NCI-H1092 (cell line): ENCODE measurements at places on chromosomes 11 and 22.

DNA sequence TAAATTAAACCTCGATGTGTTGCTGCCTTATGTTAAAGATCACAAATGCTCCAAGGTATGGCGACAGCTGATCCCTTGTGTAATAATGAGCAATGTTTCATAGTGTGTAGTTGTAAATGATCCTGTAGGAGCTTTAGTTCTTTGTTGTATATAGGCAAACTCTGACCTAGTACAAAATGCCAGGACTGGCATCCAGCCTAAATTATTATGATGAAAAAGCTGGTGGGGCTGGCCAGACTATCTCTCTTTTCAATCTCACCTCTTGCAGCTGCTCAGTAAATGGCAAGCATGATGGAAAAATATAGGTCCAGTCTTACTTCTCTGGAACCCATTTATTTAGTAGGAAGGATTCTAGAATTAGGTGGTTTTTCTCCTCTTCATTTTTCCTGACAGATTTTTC is 345.1 kb upstream of the C11orf87 start:
- DNase-seq, result no peak

GRCh38 chr22:35518811-35519210 is 21.8 kb upstream of the RASD2 start:
- no peak for DNase-seq

DNA sequence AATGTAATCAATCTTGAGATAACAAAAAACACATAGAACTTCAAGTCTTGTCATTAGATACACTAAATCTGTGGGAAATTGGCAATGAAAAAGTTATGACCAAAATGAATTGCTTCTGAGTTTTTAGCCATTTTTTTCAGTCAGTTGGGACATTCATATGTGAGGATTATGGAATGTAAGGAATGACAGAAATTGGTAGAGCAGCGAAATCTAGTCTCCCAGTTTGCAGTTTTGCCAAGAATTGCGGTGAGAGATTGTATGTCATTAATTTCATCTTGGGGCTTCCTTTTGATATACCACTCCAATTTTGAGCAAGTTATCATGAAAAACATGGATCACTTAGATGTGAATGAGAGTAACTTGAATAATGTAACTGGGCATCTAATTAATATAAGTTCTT is 49.9 kb downstream of the SIK2 start:
- DNase-seq, result no peak

- DNase-seq, result no peak
These were observed 8.9 kb downstream of the UVRAG start for GRCh38 chr11:75823946-75824345.

DNA sequence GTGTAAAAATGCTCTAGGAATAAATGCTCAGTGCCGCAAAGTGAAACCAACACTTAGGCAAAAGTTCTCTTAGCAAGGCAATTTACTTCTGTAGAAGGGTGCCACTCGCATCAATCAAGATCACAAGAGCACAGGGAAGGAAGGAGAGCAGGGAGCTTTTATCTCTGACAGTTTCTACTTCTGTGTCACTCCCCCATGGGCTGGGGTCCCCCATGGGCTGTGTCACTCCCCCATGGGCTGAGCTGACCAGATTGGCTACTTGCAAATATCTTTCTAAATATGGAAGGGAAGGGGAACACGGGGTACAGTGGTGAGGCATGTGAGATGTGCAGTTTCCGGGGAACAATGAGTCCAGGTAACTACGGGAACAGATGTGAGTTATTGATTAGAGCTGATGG is 397 bp downstream of the OR52N2 start:
- DNase-seq, result no peak

DNA sequence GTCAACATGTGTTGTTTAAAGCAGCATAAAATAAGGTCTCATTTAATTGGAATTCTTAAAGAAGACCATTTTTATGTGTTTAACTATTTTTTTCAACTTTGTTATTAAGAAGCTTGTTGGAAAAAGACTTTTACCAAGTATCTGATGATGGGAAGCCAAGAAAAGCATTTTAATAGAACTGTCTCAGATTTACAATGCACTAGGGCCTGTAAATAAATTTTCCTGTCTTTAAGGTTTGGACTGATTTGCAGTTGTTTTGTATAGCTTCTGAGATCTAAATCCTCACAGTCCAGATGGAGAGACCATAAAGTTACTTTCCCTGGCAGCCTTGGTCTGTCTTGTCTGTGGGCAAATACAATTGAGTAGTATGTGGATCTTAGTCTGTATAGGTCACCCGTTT is 41.6 kb downstream of the EXT2 start:
- no peak for DNase-seq

DNA sequence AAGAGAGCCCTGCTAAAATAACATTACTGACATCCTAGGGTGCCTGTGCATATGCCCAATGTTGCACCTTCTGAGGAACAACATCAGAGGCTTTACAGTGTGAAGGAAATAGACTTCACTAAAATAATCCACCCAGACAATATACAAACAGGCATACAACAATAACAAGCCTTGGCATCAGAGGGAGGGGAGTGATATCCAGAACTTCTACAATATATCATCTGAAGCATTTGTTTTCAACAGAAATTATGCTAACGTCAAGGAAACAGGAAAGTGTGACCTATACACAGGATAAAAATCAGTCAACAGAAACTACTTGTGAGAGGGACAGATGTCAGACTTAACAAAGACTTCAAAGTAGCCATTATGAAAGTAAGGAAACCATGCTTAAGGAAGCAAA is 81.3 kb downstream of the CTNND1 start:
- no peak for DNase-seq

DNA sequence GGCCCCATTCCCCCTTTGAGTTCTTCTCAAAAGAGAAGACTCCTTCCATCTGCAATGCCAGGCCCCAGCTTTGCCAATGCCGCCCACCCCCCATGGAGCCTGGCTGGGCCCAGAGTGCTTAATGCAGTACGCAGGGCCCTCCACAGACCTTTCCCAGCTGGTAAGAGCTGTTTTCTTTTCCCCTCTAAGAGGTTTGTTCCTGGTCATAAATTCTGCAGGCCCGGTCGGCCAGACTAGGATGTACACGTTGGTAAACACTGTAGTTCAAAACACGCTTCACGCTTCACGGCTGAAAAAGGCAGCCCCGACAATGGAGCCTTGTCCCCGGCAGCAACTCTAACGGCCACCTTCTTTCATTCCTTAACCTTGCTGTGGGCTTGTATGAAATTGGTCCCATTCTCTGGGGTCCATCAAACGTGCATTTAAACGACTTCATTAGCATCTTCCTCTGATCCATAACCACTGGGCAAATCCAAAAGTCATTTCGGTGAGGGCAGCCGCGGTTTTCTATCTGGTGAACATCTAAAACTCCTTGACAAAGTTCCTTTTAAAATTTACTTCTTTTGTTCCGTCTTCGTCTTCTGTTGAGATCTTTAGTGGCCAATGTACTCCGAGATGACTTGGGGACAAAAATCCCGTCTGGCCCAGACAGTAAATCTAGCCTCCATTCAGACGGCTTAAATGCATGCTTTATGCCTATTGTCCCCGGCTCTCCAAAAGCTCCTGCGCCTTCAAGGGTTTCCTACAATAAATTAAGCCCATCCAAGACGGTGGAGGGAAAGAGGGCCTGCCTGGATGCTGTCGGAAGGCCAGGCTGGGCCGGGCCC is 60.0 kb upstream of the MYEOV start:
- DNase-seq, result peak; percentile 51

DNA sequence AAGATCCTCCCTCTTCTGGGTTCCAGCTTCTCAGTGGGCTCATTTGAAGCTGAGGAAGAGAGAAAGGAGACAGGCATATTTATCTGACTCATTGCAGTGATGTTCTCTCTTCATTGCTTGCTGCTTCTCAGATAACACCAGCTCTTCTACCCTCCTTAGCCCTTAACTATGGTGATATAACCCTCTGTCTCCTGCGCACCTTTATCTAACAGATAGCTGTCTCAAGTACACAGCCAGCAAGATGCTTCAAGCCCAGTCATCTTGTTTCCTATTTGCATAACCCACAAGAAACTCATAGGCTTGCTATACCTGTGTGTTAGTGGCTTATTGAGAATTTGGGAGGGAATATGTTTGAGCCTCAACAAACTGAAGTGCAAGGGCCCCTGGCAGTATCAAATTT is 12.6 kb downstream of the PRSS23 start:
- no peak for DNase-seq

- no peak for DNase-seq
These were observed 1.6 kb downstream of the PKNOX2 start for GRCh38 chr11:125165843-125166763.

DNA sequence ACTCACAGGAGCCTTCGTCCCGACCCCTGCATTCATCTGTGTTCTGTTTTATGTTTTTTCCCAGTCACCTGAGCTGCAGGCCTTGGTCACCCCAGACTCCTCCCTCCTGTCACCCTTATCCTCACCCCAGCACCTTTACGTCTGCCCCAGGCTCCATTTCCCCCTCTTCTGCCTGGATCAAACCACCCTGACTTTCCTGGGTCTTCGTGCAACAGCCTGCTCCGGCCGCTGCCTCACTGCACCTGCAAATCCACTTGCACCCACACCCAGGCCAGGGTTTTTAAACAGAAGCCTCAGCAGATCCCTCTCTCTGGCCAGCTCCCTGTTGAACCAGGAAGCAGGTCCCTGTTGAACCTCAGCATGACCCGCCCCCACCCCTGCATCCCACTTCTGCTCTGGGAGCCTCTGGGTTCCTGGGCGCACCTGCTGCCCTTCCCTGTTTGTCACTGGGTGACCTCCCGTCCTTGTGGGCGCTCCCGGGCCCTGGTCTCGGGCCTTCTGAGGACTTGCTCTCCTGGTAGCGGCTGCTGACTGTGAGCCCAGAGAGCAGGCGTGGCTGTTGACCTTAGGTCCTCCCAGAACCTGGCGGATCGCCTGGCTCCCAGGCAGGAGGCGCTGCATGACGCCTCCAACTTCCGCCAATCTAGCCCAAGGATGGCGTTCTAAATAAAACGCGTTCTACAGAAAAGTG is 12.8 kb downstream of the MAPK8IP2 start:
- peak; percentile 12 for DNase-seq

GRCh38 chr22:49446759-49447710 is 380.6 kb downstream of the BRD1 start:
- no peak for DNase-seq

DNA sequence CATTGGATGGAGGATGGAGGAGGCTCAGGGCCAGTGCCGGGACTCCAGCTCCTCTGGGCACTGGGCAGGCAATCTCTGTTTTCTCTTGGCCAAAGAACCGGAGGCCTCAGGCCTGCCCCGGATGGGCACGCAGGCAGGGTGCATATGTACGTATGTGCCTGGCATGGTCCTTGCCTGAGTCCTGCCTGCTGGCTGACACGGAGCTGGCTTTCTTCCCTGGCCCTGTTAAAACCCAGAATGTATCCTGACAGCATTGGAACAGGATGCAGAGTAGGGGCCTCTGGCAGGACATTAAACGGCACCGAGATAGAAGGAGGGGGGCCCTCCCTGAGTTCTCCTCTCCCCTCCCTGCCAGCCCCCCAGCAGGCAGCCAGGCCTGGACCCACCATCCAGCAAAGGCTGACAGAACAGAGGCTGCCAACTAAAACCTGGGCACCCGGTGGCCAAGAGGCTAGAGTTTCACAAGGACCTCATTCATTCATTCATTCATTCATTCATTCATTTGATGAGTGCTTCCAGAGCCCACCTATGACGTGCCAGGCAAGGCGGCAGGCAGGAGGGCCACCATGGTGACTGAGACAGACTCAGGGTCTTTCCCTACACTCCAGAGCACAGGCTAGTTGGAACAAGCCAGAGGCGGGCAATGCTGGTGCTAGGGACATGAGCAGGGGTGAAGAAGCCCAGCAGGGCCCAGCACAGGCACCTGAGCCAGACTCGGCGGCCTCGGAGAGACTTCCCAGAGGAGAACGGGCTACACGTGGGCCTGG is 28.8 kb downstream of the FLRT1 start:
- no peak for DNase-seq

- no peak for DNase-seq
These were observed 17.9 kb downstream of the TTC17 start for GRCh38 chr11:43376594-43376993.

DNA sequence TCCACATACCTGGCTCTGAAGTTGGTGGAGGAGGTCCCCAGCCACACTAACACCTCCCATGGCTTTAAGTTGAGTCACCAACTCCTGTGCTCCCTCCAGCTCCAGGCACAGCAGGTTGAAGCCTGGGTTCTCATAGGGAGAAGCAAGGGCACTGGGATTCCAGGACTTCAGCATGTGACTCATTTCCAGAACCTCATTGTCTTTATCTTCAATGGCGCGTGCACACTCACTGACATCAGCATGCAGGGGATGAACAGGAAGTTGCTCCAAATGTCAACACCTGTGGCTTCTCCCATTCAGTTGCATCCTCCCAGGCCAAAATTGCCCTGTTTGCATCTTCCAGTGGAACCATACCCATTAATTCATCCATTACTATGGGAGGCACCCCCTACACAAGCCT is 5.8 kb upstream of the UBQLNL start:
- no peak for DNase-seq

- no peak for DNase-seq
These were observed 90.6 kb downstream of the SYN3 start for GRCh38 chr22:32967386-32968101.

- DNase-seq, result no peak
These were observed 16.0 kb upstream of the PHLDA2 start for GRCh38 chr11:2945031-2945756.
